ENCODE measurements at places on chromosomes 1 and 21.

DNA sequence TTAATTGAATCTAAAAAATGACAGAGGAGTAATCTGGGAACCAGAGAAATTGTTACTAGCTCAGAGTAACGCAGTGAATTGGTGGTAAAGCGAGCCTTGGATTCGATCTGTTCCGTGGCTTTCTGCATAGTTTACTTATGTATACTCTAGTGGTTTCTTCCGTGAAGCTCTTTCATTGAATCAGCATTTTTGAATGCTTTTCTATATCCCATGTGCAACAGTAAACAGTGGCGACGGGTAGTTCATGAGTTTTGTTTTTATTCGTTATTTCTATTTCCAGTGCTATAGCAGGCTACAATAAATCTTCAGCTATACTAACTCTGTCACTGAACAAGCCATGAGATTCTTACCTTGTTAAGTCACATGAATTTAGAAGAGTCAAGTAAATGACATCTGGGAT lies 14.5 kb upstream of the MAP3K7CL start:
- no peak for DNase-seq

DNA sequence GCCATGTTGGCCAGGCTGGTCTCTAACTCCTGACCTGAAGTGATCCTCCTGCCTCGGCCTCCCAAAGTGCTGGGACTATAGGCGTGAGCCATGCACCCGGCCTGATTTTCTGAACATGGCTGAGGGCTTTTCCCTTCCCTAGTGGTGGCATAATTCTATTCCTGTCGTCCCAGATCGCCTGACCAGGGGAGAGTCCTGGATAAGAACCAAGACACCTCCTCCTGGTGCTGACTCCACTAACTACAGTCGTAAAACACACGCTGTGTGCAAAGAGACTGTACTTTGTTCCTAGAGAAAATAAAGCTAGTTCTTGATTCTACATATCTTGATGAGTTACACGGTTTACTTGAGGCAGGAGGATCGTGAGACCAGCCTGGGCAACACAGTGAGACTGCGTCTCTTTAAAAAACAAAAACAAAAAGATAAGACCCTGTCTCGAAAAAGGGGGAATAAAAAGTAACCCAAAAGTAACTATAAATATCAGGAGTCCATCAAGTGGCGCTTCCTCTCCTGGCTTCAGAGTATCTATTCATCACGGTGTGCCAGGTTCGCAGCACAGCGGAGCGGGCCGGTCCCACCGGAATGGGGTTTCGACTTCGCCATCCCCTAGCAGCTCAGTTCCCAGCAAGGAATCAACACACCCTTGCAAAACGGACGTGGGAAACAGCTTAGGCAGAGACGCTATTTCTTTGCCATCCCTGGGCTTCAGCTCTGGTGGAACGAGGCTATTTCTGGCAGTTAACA lies 973 bp downstream of the SDF4 start:
- no peak for DNase-seq

DNA sequence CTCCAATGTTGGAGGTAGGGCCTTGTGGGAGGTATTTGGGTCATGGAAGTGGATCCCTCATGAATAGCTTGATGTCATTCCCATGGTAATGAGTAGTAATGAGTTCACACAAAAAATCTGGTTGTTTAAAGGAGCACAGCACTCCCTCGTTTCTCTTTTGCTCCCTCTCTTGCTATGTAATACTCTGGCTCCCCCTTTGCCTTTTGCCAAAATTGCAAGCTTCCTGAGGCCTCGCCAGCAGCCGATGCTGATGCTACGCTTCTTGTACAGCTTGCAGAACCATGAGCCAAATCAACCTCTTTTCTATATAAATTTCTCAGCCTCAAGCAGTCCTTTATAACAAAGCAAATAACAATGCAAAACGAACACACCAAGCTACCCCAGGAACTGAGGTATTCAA lies 80.9 kb downstream of the LHX9 start:
- no peak for DNase-seq

DNA sequence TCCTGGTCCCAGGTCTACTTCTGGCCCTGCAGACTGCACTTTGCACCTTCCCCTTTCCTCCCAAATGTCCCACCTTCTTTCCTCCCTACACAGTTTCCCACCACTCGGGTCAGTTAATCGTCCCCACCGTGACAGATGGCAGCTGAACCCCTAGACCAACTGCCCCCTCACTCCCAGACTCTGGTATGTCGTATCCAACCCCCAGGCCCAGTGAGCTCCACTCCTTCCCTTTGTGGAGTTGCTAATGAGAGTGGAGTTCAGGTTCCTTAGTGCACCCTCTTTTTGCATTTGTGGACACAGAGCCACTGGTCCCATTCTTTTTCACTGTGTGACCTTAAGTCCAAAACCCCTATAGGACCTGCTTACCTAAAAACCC lies 1.8 kb downstream of the MAN1C1 start:
- DNase-seq, result no peak

DNA sequence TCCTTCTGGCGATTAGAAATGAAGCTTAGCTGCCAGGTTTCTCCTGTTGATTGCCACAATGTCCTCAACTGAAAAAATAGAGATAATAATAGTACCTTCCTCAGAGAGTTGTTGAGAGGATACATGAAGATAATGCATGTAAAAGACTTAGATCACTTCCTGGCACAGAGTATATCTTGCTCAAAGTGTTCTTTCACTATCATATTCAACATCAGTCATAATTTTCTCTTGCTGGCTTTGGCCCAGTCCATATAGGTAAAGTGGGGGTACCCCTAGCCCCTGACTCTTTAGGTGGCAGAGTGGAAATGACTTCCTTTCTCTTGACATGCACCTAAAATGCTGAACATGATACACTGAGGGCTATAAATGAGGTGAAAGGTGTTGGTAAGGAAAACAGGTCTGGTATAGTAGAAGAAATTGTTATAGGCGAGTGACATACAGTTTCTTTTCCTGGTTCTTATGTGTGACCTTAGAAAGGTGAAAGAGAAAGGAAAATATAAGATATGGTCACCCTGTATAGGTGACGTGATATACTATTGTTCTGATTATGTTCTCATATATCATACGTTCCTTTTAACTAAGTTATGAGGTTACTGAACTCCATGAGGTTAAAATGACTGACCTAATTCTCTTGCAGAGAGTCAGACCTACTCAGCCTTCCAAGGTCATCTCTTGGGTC lies 209.9 kb upstream of the DEPDC1 start:
- no peak for DNase-seq

DNA sequence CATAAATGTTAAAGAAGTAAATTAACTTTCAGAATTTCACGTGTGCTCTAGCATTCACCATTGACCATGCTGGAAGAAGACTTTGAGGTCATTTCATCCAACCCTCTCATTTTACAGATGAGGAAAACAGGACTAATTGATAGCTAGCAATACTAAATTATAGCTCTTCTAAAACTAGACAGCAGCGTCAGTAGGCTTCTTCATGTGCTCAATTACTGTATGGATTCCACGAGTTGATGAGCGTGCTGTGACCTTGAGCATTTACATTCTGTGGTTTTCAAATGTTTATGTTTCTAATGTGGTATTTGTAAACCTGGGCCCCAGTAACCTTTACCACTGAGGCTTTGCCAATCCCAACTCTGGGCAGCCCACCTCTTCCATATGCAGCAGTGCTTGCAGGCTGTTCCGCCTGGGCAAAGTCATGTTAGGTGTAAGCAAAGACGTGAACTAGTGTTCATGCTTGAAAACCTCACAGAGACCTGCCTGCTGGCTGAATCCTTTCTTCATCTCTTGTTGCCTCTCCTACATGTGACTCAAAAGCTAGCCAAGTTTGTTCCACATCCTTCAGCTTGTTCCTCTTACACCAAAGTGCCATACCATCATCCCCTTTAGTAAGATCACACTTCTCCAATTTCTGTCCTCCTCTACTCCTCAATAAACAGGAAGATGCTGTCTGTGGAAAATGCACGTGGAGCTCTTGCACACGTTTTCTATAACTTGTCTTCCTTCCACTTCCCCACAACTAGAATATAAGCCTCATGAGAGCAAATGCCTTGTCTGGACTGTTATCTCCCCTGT lies 17.2 kb downstream of the KCNJ15 start:
- no peak for DNase-seq

GRCh38 chr1:5660141-5660935 lies 331.9 kb downstream of the NPHP4 start:
- DNase-seq, result no peak

GRCh38 chr1:93617670-93618499 lies 63.8 kb downstream of the BCAR3 start:
- no peak for DNase-seq

GRCh38 chr1:88272216-88272615 lies 411.9 kb upstream of the PKN2 start:
- DNase-seq, result no peak

- DNase-seq, result no peak
Measured at GRCh38 chr1:210937846-210938245, 196.1 kb downstream of the KCNH1 start.

- DNase-seq, result no peak
Measured at GRCh38 chr1:51928896-51929295, 50.4 kb upstream of the NRDC start.

GRCh38 chr1:9120312-9120958 lies 8.5 kb downstream of the GPR157 start:
- DNase-seq, result no peak

DNA sequence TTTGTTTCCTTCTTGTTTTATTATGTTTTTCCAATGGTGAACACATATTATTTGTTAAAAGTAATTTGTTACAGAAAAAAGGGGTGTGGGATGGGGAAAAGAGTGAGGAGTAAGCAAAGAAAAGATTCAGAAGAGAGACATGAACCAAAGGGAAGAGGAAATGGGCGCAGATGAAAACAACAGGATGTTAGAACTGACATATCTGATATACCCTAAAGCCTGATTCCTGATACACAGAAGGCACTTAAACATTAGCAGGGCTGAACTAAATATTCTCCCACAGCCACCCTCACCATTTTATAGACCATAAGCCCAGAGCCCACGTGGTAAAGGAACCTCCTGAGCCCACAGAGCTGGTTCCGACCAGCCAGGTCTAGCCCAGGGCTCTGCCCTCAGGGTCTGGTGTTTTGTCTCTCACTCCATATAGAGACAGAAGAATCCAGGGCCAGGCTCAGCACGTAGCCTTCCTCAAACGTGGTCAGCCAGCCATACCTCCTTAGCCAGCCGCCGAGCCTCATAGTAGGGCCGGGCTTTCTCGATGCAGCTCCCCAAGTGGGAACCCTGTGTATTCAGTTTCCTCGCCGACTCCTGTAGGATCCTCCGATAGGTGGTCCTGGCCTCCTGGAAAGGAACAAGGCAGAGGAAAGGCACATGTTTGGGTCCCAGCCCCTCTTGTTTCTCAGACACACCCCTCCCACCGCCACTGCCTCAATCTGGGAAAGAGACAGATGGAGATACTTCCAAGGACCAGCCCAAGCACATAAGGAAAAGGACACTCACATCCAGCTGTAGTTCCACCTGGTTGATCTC lies 9.5 kb downstream of the SH3BP5L start:
- DNase-seq, result no peak

- DNase-seq, result no peak
Measured at GRCh38 chr1:158799689-158800088, 18.7 kb upstream of the OR6N2 start.

- DNase-seq, result no peak
Measured at GRCh38 chr1:92374223-92374622, 75.4 kb downstream of the RPAP2 start.

GRCh38 chr1:161082996-161083747 lies 6.2 kb downstream of the NECTIN4 start:
- DNase-seq, result peak; percentile 51

- DNase-seq, result no peak
Measured at GRCh38 chr1:44628962-44629756, 45.1 kb downstream of the TMEM53 start.

GRCh38 chr1:166629946-166630345 lies 209.3 kb upstream of the POGK start:
- DNase-seq, result no peak

- DNase-seq, result no peak
Measured at GRCh38 chr1:1020000-1020404, at the start of gene AGRN. TSS of gene AGRN (plus strand) at chr1:1020120. CDS start at chr1:1020173, 53 bp downstream.

GRCh38 chr1:19311931-19312781 lies at the start of the genes AKR7A2 and SLC66A1:
TSS of gene AKR7A2 (minus strand) at chr1:19312144. CDS start at chr1:19312124, 20 bp downstream.
TSS of gene SLC66A1 (plus strand) at chr1:19312326. CDS start at chr1:19317678, 5,352 bp downstream.
- DNase-seq, result peak; percentile 85

- peak; percentile 89 for DNase-seq
Measured at GRCh38 chr1:165367375-165367993, 11.0 kb upstream of the LMX1A start.

- no peak for DNase-seq
Measured at GRCh38 chr1:209029737-209030136, 553.8 kb upstream of the CAMK1G start.

GRCh38 chr1:200323856-200324400 lies 85.9 kb downstream of the ZNF281 start:
- DNase-seq, result no peak

GRCh38 chr1:109263597-109264378 lies 14.4 kb downstream of the CELSR2 start:
- DNase-seq, result peak; percentile 97

DNA sequence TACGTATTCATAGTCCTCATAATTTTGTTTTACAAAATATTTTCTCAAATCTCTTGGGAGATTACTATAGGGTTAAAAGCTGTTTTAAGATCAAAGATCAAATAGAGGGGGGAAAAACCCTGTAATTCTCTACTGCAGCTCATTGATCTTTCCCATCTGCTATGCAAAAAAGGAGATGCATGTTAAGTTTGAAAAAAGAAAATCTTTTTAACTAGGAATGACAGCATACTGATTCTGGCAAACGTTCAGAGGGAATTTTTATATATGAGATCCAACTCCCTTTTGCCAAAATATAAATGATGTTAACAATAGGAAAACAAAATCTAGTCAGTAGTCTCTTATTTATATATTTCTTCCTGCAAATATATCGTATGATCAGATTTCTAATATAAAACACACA lies 69.1 kb downstream of the SMYD3 start:
- DNase-seq, result no peak

- no peak for DNase-seq
Measured at GRCh38 chr1:222224636-222225315, 323.1 kb downstream of the HHIPL2 start.

DNA sequence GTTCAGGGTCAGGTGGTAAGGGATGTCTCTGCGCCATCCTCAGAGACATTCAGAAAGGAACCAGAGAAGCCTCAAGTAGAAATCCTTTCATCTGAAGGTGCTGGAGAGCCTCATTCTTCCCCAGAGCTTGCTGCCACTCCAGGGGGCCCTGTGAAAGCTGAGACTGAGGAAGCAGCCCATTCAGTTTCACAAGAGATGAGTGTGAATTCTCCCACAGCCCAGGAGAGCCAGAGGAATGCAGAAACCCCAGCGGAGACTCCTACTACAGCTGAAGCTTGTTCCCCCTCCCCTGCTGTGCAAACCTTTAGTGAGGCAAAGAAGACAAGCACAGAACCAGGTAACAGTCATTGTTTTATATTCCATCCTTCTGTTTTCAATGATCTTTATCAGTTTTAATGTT lies 38.7 kb downstream of the ZBTB40 start:
- no peak for DNase-seq

DNA sequence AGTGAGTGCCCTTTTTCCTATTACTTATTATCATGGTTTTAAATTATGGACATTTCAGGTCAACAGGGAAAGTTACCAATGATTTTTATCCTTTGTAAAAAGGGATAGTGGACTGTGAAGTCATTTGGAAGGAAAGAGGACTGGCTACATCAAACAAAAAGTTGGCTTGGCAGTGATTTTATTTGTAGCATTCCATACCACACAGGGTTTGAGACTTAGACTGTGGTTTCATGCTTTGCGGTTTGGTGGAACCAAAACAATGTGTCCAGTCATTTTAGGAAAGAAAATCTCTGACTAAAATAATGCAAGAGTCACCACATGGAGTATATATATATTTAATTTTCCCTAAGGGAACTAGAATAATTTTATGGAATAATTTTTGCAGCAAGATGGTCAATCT lies 239.5 kb downstream of the HMCN1 start:
- no peak for DNase-seq

GRCh38 chr1:832136-832535 lies 91.6 kb upstream of the SAMD11 start:
- DNase-seq, result peak; percentile 46
